T-helper 2 cell treated with Interferon-gamma antibody and Interleukin-4, amounts not matched to agents 5 μg/mL and 100 μg/mL, for 36 hours (primary cell): ENCODE measurements at places on chromosomes 2 and 18.

- H3K27me3 ChIP-seq, result peaks cover 3% of the 10 kb centered on the region
- H3K4me3 ChIP-seq, result no peak overlapping the region
- peaks cover 1% of the 10 kb centered on the region for H3K4me1 ChIP-seq
- no peak overlapping the region for H3K27ac ChIP-seq
Observed at GRCh38 chr2:99504844-99505584, 15.2 kb upstream of the REV1 start.

DNA sequence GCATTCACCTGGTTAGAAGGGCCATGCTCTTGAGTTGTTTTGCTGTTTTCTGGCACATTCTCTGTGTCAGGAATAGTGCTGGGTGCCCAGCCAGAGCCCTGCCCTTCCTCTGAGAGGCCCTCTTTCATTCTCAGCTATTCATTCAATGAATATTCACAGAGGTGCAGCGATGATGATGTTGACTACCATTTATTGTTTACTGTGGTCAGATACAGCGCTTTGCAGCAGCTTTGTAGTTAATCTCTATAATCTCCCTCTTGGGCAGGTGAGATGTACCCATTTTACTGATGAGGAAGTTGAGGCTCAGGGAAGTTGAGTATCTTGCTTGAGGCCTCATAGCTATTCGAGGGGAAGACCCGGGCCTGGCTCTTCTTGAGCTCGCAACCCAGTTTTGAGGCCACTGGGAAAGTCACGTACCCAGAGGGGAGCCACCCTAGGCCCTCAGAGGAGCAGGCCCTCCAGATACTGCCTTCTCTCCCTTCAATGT lies 9.9 kb downstream of the INHBB start:
- H3K4me3 ChIP-seq, result no peak overlapping the region
- no peak overlapping the region for H3K27ac ChIP-seq
- no peak for DNase-seq
- H3K27me3 ChIP-seq, result peaks cover 2% of the 10 kb centered on the region

GRCh38 chr2:10284108-10284870 lies 18.4 kb upstream of the HPCAL1 start:
- H3K36me3 ChIP-seq, result no peaks in the 10 kb centered on the region
- no peak overlapping the region for H3K27ac ChIP-seq
- H3K4me1 ChIP-seq, result peaks cover 5% of the 10 kb centered on the region
- no peak overlapping the region for H3K4me3 ChIP-seq

GRCh38 chr2:114057638-114058037 lies 167.7 kb downstream of the ACTR3 start:
- peaks cover 3% of the 10 kb centered on the region for H3K27me3 ChIP-seq
- no peak overlapping the region for H3K27ac ChIP-seq
- no peaks in the 10 kb centered on the region for H3K36me3 ChIP-seq
- no peak for DNase-seq
- H3K4me1 ChIP-seq, result no peaks in the 10 kb centered on the region

- no peaks in the 10 kb centered on the region for H3K4me1 ChIP-seq
- H3K27me3 ChIP-seq, result peaks cover 2% of the 10 kb centered on the region
- H3K4me3 ChIP-seq, result no peak overlapping the region
Observed at GRCh38 chr2:12361506-12361905, 355.2 kb upstream of the TRIB2 start.

DNA sequence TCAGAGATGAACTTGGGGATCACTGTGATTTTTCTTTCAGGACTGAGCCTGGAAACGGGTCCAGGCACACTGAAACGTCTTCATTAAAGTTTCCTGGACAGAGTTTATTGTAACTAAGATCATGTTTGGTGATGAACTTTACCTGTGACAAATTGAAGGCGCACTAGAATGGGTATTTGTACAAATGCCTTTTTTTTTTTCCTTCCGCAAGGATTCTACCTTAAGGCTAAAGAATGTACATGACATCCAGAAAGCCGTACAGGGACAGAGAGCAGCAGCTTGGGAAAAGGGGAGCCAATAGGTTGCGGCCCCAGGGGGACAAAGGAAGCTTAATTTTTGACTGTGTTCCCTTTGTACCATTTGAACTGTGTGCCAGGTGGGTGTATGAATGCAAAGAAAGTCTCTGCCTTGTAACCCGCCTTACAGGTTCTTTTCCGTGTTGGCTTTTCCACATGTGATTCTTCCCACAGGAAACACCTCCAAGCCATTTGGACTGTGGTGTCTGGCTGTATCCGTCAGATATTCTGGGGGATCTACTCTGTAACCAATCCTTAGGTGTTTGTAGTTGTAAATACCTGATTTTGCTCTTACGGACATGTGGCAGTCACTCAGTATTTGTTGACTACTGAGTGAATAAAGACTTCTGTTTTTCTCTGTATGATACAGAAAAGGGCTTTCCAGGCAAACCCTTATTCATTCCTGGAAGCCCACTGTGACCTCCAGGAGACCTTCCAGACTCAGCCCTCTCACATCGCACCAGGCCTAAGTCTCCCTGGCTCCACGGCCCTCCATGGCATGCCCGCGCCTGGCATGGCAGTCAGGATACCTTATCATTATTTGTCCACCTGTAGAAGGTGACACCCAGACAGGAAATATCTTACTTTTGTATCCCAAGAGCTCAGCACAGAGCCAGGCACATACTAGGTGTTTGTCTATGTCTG lies 1.1 kb downstream of the LRRFIP1 start:
- H3K27ac ChIP-seq, result no peak overlapping the region
- peaks cover 58% of the 10 kb centered on the region for H3K27me3 ChIP-seq
- no peaks in the 10 kb centered on the region for H3K36me3 ChIP-seq
- DNase-seq, result no peak
- H3K4me3 ChIP-seq, result peak overlapping the region; percentile 69

DNA sequence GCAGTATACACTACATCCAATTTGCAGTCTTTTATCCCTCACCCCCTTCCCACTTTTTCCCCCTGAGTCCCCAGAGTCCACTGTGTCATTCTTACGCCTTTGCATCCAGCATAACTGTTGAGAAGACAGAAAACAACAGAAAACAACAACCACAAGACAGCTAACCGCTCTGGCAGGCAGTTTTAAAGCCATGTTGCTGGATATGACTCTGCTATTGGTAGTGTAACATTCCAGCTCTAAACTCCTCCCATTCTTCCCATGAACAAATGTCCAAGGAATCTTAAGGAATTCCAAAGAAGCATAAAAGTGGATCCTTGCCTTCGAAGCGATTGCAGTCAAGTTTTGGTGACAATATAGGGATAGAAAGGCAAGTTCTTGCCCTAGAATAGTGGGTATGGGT lies 599.1 kb downstream of the NYAP2 start:
- no peak overlapping the region for H3K4me3 ChIP-seq
- H3K36me3 ChIP-seq, result no peaks in the 10 kb centered on the region
- H3K27me3 ChIP-seq, result no peaks in the 10 kb centered on the region
- no peaks in the 10 kb centered on the region for H3K4me1 ChIP-seq
- no peak for DNase-seq
- H3K27ac ChIP-seq, result no peak overlapping the region

GRCh38 chr2:68225119-68225632 lies 27.2 kb downstream of the PPP3R1 start:
- no peak overlapping the region for H3K4me3 ChIP-seq
- H3K4me1 ChIP-seq, result peaks cover 58% of the 10 kb centered on the region
- peaks cover 22% of the 10 kb centered on the region for H3K36me3 ChIP-seq
- no peaks in the 10 kb centered on the region for H3K27me3 ChIP-seq
- DNase-seq, result peak; percentile 21

DNA sequence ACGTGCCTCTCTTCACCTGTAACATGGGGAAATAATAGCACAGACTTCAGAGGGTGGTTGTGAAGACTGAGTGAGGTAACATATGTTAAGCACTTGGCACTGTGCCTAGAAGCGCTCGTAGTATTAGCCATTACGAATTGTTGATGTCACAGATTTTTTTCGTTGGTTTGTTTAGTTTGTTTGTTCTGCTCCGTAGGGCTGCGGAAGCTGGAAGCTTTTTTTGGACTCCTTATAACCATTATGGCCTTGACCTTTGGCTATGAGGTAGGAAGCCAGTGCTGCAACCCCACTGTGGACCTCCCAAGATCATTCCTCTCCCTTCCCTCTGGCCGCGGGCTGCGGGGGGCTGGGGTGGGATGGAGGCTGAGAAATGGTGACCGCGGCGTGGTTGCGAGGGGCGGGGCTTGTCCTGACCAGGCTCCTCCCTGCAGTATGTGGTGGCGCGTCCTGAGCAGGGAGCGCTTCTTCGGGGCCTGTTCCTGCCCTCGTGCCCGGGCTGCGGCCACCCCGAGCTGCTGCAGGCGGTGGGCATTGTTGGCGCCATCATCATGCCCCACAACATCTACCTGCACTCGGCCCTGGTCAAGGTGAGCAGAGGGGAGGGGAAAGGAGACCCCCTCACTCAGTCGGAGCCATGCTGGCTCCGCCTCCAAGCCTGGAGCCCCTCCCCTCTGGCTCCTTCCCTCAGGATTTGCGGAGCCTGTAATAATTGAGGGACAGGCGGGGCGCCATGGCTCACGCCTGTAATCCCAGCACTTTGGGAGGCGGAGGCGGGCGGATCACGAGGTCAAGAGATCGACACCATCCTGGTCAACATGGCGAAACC lies 5.5 kb downstream of the SLC11A1 start:
- H3K4me1 ChIP-seq, result peaks cover 2% of the 10 kb centered on the region
- no peak for DNase-seq
- H3K4me3 ChIP-seq, result peak overlapping the region; percentile 19
- H3K27me3 ChIP-seq, result peaks cover 2% of the 10 kb centered on the region
